ENCODE measurements at places on chromosomes 11 and 22.

- DNase-seq, result no peak
Observed at GRCh38 chr11:41175304-41175972, 284.0 kb downstream of the LRRC4C start.

DNA sequence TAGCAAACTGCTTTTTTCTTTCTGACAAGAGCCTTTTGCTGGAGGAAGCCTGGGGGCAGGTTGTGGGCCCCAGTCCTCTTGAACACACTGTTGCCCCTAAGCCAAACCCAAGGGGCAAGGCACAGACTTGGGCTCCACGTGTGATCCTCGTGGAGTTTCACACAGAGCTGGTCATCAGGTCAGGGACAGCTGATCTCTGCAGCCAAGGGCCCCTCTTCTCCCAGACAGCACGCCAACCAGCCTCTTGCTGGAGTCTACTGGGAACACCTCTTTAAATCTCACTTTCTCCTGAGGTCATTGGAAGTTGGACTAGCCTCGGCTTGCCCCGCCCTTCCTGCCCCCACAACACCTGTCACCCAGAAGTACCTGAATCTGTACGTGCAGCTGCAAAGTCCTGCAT, 39.8 kb downstream of the C11orf58 start:
- DNase-seq, result no peak

DNA sequence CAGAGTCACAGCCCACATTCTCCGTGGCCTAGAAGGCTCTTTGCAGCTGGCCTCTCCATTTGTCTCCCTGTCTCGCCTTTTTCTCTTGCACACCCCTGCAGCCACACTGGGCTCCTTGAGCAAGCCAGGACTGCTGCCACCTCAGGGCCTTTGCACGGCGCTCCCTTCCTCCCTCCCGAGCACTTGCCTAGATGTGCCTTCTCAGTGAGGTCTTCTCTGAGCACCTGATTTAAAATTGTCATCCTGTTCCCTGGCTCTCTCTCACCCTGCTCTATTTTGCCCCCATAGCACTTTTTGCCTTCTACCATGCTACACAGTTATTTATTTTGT, 102.9 kb upstream of the THY1 start:
- no peak for DNase-seq

- DNase-seq, result no peak
Observed at GRCh38 chr11:61773356-61773755, 19.0 kb downstream of the TMEM258 start.

DNA sequence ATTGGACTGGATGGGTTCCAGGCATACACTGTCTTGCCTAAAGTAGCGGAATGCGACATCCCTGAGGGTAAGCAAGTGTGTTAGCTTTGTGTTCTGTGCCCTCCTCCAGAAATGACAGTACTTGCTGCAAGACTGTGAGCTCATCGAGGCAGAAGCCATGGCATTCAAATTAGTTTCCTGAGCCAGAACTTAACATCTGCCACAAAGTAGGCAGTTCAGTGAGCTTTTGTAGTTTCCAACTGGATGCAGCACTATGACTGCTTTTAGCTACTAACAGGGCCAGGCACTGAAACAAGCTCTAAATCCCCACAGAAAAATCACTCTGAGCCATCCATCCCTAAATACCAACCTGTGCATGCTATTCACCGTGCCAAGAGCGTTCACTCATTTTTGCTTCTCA, 1.2 kb upstream of the FAR1 start:
- no peak for DNase-seq

DNA sequence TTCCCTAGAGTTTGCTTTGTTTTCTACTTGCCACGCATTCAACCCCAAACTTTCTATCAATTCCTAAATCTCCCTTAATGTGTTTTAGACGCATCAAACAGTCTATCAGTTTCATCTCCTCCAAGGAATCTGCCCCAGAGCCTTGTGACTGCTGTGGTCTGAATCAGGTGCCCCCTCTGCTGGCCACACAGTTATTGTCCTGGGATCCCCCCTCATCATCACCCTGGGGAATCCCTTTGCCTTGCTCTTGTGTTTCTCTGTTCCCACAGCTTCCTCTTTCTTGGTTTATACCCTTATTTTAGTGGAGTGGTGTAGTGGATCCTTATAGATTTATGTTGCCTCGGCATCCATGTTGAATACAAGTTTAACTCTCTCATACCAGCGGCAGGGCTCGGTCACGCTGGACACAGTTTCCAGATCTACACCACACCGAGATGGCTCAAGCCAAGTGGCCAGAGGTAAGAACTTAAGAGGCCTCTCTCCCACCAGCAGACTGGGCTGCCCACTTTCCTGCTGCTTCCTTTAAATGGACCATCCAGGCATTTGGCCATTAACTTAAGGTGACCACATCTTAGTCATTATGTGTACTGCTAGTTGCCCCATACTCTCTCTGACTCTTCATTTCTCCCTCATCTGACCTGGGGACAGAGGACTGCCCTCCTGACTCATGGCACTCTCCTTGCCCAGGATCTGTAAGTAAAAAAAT, 8.2 kb downstream of the UPB1 start:
- no peak for DNase-seq

GRCh38 chr11:88179141-88179540, 3.9 kb upstream of the RAB38 start:
- DNase-seq, result no peak

DNA sequence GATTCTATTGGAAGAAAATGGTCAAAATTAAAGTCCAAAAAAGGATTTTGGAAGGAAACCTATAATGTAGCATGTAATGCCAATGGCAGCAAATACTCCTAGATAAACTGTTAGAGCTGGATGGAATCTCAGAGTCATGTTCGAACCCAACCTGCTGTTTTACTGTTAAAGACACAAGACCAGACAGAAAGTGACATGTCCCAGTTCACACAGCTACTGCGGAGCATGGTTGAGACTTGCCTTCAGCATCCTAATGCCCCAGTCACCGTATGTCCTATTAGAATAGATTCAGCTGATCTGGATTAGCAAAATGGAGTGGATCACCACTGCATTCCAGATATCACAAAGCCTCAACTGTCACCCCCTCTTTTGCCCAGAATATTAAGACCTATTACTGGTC, 14.9 kb downstream of the PISD start:
- DNase-seq, result no peak

DNA sequence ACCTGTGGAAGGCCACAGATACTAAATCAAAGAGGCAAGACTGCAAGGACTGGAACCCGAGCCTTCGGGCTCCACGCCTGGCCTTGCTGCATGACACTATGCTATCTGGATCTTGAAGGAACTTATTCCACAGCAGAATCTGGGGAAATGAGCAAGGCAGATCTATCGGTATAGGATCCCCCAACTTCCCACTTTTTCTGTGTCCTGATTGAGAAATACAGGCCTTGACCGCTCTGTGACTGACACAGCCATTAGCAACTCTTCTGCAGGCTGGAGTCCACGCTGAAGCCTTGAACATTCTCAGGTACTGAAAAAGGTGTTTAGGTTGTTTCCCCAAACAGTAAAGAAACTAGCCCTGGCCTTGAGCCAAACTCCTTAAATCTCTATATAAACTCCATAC, 241.2 kb upstream of the NARS2 start:
- DNase-seq, result no peak

GRCh38 chr11:65563601-65564000, 5.4 kb upstream of the LTBP3 start:
- DNase-seq, result no peak

DNA sequence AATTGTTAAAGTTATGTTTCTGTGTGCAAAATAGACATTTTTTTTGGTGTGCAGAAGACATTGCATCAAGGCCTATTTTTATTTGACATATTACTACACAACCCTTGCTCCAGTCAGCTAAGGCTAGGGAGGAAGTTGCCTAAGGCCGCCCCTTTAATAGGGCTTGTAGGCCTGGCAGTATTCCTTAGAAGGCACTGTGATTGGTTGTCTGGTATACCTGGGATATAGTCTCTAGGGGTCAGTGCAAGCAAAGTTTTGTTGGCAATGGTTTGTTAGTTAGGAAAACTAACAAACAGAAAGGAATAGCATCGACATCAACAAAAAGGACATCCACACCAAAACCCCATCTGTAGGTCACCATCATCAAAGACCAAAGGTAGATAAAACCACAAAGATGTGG, 16.9 kb downstream of the CCDC15 start:
- no peak for DNase-seq

- no peak for DNase-seq
Observed at GRCh38 chr11:690738-691633, 4.0 kb downstream of the DEAF1 start.

- DNase-seq, result no peak
Observed at GRCh38 chr11:1733009-1733715, 17.2 kb downstream of the IFITM10 start.

DNA sequence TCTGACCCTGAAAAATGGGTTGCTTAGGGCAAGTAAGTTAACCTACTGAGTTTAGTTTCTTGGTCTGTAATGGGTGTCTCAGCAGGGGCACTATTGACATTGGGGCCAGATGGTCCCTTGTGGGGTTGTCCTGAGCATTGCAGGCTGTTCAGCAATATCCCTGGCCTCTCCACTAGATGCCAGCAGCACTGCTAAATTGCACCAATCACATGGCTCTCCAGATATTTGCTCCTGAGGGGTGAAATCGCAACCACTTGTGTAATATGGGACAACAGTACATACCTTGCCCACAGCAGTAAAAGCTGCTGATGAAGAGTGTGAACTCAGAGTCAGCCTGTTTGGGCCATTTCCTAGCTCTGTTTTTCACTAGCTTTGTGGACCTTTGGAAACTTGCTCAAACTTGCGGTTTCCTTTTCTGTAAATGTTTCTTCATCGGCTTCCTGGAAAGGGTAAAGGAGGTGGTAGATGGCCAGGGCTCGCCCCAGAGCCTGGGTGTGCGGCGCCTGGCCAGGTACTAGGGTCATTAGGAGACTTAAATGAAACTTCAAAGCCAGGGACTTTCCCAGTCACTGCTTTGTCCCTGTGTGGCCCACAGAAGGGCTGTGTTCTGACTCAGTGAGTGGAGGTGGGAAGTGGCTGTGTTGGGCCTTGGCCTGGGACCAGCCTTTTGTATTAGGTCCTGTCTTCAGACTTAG, 13.0 kb downstream of the NCF4 start:
- DNase-seq, result no peak

GRCh38 chr11:33520112-33520511, 180.5 kb downstream of the C11orf91 start:
- no peak for DNase-seq

- no peak for DNase-seq
Observed at GRCh38 chr11:67354075-67355022, 1.0 kb upstream of the POLD4 start.

DNA sequence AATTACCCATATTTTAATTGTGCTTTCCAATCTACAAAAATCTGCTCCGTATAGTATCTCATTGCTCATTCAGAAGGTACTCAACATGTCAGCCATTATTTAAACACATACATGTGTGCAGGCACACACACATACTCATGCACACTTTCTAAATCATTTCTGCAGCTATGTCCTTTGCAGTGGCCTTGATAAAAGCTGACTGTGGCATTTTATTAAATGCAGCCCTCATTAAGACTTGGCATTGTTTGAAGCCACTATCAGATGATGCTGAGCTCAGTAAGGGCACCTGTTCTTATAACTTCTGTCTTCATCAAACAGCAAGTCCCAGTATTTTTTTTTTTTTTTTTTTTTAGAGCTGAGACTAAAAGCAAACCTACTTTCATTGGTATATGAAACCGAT, 1071.9 kb upstream of the CCDC90B start:
- DNase-seq, result no peak

GRCh38 chr11:30938810-30939209, 352.7 kb upstream of the MPPED2 start:
- no peak for DNase-seq

- DNase-seq, result no peak
Observed at GRCh38 chr11:126403658-126404057, 48.2 kb downstream of the ST3GAL4 start.

DNA sequence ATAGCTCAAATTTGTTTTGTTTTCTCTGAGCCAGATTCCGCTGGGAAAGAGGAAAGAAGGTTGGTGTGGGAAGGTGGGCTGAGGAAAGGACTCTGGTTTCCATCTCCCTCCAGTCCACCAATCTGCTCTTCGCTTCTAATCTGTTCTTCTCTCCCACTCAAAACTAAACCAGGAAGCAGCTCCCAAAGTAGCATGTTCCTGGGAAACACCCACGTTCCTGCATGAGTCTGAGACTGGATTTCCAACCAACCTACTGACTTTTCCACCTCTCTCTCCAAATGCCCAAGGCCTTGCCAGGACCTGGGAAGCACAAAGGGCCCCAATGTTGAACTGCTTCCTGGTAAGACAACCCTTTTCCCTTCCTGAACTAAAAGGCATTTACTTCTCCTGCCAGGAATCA, 110.2 kb downstream of the WT1 start:
- no peak for DNase-seq

- no peak for DNase-seq
Observed at GRCh38 chr11:30420233-30420787, 97.4 kb downstream of the ARL14EP start.

DNA sequence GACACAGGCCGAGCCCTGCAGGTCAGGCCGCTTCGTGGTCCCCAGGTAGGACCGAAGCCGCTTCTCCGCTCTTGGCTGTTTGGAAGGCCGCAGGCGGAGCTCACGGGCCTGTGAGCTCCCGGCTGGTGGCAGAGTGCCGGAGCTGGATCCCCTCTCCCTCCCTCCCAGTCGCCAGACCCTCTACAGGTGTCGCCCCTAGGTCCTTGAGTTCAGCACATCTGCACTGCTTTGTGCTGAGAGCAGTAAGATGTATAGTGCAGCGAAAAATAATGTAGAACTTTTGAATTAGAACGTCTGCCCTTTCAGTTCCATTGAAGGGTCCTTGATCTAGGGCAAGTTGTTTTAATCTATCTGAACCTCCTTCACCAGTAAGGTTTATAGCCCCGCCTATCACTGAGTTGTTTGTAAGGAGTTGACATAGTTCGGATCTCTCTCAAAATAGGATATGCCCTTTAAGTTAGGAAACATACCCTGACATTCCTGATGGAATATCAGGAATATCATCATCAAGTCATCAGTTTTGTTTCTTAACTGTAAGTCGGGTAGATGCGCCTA, 419 bp downstream of the ANKRD49 start:
- DNase-seq, result no peak

DNA sequence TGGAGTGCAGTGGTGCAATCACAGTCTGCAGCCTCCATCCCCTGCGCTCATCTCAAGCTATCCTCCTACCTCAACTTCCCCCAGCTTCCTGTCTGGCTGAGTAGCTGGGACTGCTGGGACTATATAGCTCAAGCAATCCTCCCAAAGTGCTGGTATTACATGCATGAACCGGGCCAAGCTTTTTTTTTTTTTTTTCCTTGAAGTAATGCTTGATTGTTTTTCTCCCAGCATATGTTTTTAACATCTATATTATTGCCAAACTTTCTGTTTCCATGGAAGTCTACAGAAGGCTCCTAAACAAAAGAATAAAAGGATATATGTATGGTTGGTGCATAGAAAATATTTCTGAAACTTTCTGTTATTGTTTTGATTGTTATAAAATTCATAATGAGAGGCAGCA, 853.6 kb downstream of the KCNA4 start:
- no peak for DNase-seq

- no peak for DNase-seq
Observed at GRCh38 chr11:2464451-2465165, 19.8 kb downstream of the KCNQ1 start.
